ENCODE measurements at places on chromosomes 7 and 10.
A peak's percentile ranks its signal among the peaks of the same experiment; 100 is the strongest.

DNA sequence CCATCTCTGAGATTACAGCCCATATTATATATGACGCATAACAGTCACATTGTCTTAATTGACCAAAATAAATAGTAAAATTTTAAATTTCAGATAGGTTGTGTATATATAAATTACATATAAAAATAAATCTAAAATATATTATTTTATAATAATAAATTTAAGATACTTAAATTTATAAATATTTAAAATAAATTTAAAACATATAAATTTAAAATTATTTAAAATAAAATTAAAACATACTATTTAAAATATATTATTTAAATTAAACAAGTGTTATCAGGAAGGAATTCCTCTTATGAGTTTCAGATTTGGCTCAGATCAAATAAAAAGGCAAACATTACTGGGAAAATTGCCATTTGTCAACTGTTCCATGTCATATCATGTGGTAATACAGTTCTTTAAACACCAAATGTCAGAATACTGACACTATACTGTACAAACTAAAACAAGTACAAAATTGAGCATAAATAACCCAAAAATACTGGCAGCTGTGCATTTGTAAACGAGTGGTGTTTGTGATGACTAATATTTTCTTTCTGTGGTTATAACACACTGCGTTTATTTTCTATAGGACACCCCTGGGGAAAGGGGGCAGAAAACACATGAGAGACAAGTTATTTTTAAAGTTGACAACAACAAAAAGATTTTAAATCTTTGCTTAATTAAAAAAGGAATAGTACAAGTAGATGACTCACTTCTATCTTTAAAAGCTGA lies 71.3 kb upstream of the DGKB start:
- DNase-seq: peak; percentile 6

- DNase-seq: no peak
Observed at GRCh38 chr10:50397312-50398140, 146.2 kb upstream of the ASAH2 start.

DNA sequence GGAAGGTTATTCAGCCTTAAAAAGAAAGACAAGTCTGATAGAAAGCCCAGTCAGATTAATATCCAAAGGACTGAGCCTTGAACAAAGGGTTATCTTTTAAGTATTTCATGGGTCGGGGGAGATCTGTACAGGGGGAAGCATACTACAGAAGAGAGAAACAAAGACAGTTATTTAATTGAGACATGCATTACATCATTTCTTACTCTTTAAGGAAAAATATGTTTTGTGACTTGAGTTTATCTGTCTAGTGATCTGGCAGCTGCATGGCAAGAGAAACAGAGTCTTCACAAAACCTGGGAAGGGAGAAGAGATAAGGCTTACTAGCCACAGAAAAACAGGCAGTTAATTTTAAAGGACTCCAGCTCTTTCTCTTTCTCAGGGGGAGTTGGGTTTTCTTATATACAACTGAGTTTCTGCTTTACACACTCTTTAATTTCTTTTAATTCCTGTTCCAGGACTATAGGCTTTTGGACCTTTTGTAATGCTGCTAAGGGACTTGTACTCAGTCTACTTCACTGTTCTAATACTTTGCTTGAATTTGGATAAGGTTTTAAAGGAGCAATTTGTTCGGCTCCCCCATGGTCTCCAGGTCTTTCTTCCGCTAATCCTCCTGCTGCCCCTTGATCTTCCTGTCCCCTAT lies 20.9 kb upstream of the CYP3A43 start:
- DNase-seq: no peak

DNA sequence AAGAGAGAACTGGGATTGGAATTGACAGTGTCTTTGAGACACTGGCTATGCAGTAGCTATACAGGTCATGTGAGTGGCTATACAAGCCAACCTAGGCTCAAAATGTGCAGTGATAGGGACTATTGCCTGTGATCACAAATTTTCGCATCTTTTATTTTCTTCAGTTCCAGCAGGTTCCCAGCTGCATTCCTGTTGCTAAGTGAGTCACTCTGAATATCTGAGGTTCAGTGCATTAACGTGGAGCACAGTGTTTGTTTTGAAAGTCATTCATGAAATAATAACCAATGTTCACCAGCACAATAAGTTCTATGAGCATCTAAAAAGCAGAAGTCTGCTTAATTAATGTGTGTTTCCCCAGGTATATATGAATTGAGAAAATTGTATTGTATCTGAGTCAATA lies 1236.0 kb upstream of the CELF2 start:
- DNase-seq: peak; percentile 63

- no peak for DNase-seq
Observed at GRCh38 chr7:142752376-142753225, 3.3 kb downstream of the PRSS1 start.

DNA sequence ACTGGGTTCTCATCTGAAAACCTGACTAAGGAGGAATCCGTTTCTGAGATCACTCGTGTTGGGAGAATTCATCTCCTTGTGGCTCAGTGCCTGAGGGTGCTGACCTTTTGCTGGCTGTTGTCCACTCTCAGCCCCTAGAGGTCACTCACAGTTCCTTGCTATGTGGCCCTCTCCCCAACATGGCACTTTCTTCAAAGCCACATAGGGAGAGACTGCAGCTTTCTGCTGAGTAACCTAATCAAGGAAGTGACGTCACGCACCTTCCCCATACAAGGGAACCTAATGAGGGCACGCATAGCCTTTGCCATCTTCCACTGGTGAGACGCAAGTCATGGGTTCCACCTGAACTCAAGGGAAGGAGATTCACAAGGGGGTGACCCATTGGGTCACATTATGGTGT lies 23.2 kb downstream of the STEAP1B start:
- no peak for DNase-seq

- peak; percentile 5 for DNase-seq
Observed at GRCh38 chr7:110507832-110508231, 583.1 kb upstream of the LRRN3 start.

DNA sequence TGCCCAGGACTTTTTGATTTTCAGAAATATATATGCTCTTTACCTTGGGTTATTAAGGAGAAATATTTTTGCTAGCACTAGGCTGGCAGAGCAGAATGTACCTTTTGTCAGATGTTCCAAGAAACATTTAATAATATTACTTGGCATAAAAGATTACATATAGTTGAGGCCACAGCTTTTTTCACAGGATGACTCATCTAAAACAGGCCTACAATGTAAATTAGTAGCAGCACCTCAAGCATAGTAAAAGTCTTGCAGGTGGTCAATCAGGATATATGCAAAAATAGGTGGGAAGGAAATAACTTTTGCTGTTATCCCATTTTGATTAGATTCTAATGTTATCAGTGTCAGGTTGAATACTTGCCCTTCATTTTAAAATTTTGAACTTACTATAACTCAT lies 14.9 kb upstream of the ITGB1 start:
- no peak for DNase-seq

- DNase-seq: no peak
Observed at GRCh38 chr10:79942261-79943185, 6.4 kb downstream of the SFTPD start.

DNA sequence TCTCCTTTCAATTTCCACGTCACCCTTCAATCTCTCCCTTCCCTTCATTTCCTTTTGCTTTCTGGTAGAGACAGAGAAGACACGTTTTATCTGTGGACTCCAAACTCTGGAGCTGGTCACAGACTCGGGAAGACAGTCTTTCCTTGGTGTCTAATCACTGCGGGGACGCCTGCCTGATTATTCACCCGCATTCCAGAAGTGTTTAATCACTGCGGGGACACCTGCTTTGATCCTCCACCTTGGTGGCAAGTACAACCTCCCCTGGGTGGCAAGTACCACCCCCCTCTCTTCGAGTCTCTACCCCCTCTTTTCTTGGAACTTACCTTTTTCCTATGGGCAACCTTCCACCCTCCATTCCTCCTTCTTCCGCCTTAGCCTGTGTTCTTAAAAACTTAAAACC lies 15.3 kb upstream of the LRRC61 start:
- no peak for DNase-seq

GRCh38 chr10:16728266-16728665 lies 89.0 kb downstream of the RSU1 start:
- DNase-seq: no peak

GRCh38 chr7:95002775-95003174 lies 95.4 kb downstream of the PPP1R9A start:
- DNase-seq: peak; percentile 1
